ENCODE measurements at places on chromosomes 2 and 18. TPM values are rescaled to one million over a fixed set of nuclear protein-coding genes. Genes with fewer than 3 reads are reported as not detected.

The ASAP2 gene
- total RNA-seq, result 79.2 TPM

- no peak for DNase-seq
- no peaks in the 10 kb centered on the region for H3K4me1 ChIP-seq
- H3K27ac ChIP-seq, result no peak overlapping the region
Observed at GRCh38 chr2:130951018-130951417, 114.3 kb downstream of the ARHGEF4 start.

DNA sequence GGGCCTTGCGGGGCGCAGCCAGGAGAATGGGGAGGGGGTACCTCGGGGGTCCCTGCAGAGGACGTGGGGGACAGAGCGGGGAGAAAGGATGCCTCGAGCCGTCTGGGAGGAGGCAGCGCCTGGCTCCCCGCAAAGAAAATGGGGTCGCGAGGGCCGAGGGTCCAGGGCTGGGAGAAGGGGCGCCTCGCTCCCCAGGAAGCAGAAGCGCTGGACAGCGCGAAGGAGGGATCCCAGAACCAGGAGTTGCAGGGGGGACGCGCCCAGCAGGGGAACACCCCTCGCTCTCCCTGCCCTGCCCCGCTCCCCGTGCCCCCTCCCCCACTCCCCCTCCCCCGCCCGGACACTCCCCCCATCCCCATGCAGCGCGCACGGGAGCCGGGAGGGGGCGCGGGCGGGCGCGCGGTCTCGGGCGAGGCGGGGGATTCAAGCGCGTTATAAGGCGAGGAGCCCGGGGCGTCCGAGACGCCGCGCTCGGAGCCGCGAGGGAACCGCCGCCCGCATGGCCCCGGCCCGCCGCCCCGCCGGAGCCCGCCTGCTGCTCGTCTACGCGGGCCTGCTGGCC, at the start of gene ERFE:
Gene ERFE, plus strand, starts transcription at position 462 of the 562 bp plus-strand sequence. Its CDS starts 38 bp downstream, at position 500.
- no peaks in the 10 kb centered on the region for H3K4me1 ChIP-seq

The TTR gene
- not detected for total RNA-seq

GRCh38 chr2:236164925-236165841, 3.0 kb downstream of the GBX2 start:
- H3K27ac ChIP-seq, result no peak overlapping the region
- no peak for DNase-seq
- H3K4me1 ChIP-seq, result peaks cover 25% of the 10 kb centered on the region

- peaks cover 18% of the 10 kb centered on the region for H3K4me1 ChIP-seq
- peak; percentile 22 for DNase-seq
- no peaks in the 10 kb centered on the region for H3K36me3 ChIP-seq
- H3K4me3 ChIP-seq, result no peak overlapping the region
- H3K27ac ChIP-seq, result no peak overlapping the region
Observed at GRCh38 chr2:160063271-160063670, 856 bp upstream of the PLA2R1 start.

The ILKAP gene
- 47.5 TPM for total RNA-seq

- H3K36me3 ChIP-seq, result no peaks in the 10 kb centered on the region
- H3K4me3 ChIP-seq, result no peak overlapping the region
- H3K4me1 ChIP-seq, result peaks cover 14% of the 10 kb centered on the region
Observed at GRCh38 chr2:171083451-171083850, 77.2 kb downstream of the TLK1 start.

DNA sequence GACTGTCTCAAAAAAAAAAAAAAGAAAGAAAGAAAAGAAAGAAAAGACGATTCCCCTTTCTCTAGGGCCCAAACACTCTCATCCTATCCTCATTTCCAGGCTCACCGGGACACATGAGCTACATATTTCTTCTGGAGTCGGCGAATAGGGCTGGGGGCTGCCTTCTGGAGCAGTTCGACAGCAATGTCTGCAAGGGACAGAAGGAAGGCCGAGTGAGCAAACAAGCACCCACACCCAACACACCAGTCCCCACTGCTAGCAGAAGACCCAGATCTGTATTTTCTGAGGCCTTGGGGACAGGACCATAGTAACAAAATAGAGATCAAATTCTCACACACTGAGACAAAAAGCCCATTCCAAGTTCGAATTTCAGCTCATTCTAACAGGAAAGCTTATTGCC, 1.2 kb downstream of the CNPPD1 start:
- H3K4me3 ChIP-seq, result no peak overlapping the region
- peaks cover 18% of the 10 kb centered on the region for H3K4me1 ChIP-seq
- no peak overlapping the region for H3K27ac ChIP-seq
- H3K27me3 ChIP-seq, result no peaks in the 10 kb centered on the region
- peaks cover 22% of the 10 kb centered on the region for H3K36me3 ChIP-seq

The UPP2 gene
- not detected for total RNA-seq

DNA sequence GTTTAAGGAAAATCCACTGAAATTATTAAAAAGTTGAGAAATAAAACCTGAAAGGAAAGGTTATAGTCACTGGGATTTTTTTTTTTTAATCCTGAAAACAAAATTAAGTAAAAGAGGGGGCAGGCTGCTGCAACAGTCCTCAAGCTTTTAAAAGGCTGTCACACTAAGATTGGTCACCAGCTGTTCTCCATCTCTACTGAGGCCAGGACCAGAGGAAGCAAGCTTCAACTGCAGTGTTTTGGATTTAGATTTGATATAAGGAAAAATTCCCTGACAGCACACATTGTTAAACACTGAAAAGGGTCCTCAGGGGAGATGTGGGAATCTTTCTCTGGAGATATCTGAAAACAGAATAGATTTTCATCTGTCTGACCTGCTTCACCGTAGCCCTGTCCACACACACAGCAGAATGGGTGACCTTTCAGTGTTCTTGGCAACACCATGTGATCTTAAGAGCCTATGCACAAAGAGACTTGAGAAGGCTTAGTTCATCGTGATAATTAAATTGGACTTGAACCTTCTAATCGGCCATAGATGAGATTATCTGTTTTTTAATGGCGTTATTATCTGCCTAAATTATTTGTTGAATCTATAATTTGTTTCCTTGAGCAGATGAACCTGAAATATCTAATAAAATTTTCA, 132.0 kb upstream of the BOD1L2 start:
- no peaks in the 10 kb centered on the region for H3K27me3 ChIP-seq
- DNase-seq, result no peak
- H3K4me3 ChIP-seq, result no peak overlapping the region
- H3K4me1 ChIP-seq, result no peaks in the 10 kb centered on the region
- no peaks in the 10 kb centered on the region for H3K36me3 ChIP-seq
- no peak overlapping the region for H3K27ac ChIP-seq

- H3K4me1 ChIP-seq, result peaks cover 11% of the 10 kb centered on the region
- no peaks in the 10 kb centered on the region for H3K27me3 ChIP-seq
- peak overlapping the region; percentile 64 for H3K4me3 ChIP-seq
- H3K27ac ChIP-seq, result peak overlapping the region; percentile 51
- DNase-seq, result peak; percentile 6
- peaks cover 4% of the 10 kb centered on the region for H3K36me3 ChIP-seq
Observed at GRCh38 chr18:54357082-54357659, 487 bp downstream of the STARD6 start.

- no peak for DNase-seq
- H3K4me1 ChIP-seq, result no peaks in the 10 kb centered on the region
- no peaks in the 10 kb centered on the region for H3K36me3 ChIP-seq
- no peaks in the 10 kb centered on the region for H3K27me3 ChIP-seq
- no peak overlapping the region for H3K27ac ChIP-seq
Observed at GRCh38 chr2:70724366-70724765, 43.6 kb downstream of the ADD2 start.

- H3K27me3 ChIP-seq, result no peaks in the 10 kb centered on the region
- no peak overlapping the region for H3K4me3 ChIP-seq
- no peak for DNase-seq
- no peaks in the 10 kb centered on the region for H3K36me3 ChIP-seq
- H3K4me1 ChIP-seq, result no peaks in the 10 kb centered on the region
Observed at GRCh38 chr2:228466851-228467250, 285.4 kb upstream of the SPHKAP start.

The COLEC11 gene
- not detected for total RNA-seq

- DNase-seq, result no peak
- no peaks in the 10 kb centered on the region for H3K36me3 ChIP-seq
- H3K4me3 ChIP-seq, result no peak overlapping the region
- H3K27ac ChIP-seq, result no peak overlapping the region
- H3K27me3 ChIP-seq, result no peaks in the 10 kb centered on the region
- no peaks in the 10 kb centered on the region for H3K4me1 ChIP-seq
Observed at GRCh38 chr2:49585921-49586320, 431.6 kb upstream of the FSHR start.

The SPC25 gene
- 20.5 TPM for total RNA-seq

The CELF4 gene
- total RNA-seq, result not detected

DNA sequence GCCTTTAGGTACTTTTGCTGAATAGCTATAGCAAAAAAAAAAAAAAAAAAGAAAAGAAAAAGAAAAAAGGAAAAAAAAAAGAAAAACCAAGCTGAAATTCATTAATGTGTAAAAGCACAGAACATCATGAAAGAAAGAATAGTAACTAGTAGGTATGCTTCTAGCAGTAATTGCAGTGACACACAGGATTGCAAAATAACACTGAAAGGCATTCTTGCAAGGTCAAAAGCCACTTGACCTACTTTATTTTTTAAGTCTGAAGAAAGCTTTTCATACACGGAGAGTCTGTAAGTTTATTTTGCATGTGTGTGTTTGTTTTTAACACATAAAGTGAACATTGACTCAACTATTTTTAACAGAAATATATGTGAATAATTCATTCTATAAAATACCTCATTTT, 54.4 kb downstream of the DOK6 start:
- no peak overlapping the region for H3K4me3 ChIP-seq
- no peak overlapping the region for H3K27ac ChIP-seq
- H3K27me3 ChIP-seq, result no peaks in the 10 kb centered on the region
- no peaks in the 10 kb centered on the region for H3K4me1 ChIP-seq

DNA sequence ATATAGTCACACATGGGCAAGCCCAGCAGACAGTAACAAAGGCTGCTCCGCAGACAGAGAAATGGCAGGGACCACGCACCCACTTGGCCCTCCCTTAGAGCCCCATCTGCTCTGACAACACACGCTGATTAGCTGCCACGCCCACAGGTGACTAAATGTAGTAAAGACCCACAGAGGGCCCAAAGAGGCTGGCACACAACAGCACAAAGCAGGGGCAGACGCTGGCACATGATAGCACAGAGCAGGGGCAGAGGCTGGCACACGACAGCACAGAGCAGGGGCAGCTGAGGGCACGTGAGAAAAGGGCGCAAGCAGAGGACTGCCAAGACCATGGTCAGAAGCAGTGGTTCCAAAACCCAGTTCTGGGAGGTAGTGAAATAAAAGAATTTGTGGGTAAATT, 10.6 kb downstream of the AFG3L2 start:
- H3K4me3 ChIP-seq, result no peak overlapping the region
- no peak overlapping the region for H3K27ac ChIP-seq
- no peaks in the 10 kb centered on the region for H3K27me3 ChIP-seq

DNA sequence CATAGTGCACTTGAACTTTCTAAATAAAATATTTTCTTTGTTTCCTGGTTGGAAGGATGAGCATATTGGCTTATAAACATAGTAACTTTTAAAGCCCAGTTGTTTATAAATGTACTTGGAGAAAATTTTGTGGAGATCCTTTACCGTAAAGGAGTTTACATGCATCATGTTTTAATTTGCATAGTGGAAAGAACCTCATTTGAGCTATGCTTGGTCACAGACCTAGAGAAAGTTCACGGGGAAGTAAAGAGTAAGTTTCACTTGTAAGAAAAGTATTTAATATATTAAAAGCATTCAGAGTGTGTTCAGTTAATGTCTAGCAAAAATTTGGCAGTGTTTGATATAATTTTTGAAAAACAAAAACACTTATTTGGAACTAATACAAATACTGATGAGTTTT, 45.3 kb downstream of the PIKFYVE start:
- no peaks in the 10 kb centered on the region for H3K27me3 ChIP-seq
- no peak overlapping the region for H3K4me3 ChIP-seq
- no peak for DNase-seq
- H3K36me3 ChIP-seq, result peaks cover 5% of the 10 kb centered on the region
- H3K4me1 ChIP-seq, result no peaks in the 10 kb centered on the region

DNA sequence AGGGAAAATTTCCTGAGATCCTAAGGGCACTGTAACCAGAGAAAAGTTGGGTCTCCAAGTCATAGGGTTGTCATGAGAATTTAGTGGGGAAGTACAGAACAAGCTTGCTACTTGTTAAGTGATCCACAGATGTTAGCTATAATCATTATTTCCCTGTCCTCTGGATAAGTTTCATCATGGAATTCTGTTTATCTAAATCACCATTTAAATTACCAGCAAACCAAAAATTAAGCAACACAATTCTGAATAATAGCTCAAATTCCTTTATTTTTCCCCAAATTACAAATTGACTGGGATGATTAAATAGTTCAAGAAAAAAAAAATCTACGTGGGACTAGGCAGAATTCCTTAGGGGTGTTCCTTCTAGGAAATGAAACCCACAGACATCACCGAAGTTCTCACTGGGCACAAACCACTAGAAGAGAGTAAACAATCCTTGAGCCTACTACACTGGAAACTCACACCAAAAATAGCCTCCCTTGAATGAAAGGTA, 159.5 kb downstream of the COL6A3 start:
- peaks cover 5% of the 10 kb centered on the region for H3K27me3 ChIP-seq
- no peak overlapping the region for H3K4me3 ChIP-seq
- no peak for DNase-seq
- H3K4me1 ChIP-seq, result peaks cover 19% of the 10 kb centered on the region
- H3K36me3 ChIP-seq, result no peaks in the 10 kb centered on the region

GRCh38 chr18:77708826-77709506, 459.3 kb downstream of the GALR1 start:
- H3K4me1 ChIP-seq, result no peaks in the 10 kb centered on the region
- H3K36me3 ChIP-seq, result no peaks in the 10 kb centered on the region
- no peak overlapping the region for H3K27ac ChIP-seq
- no peak overlapping the region for H3K4me3 ChIP-seq

The MAP4K3 gene
- total RNA-seq, result 46.2 TPM

The DAW1 gene
- 2.0 TPM for total RNA-seq

- H3K4me3 ChIP-seq, result no peak overlapping the region
- H3K27me3 ChIP-seq, result no peaks in the 10 kb centered on the region
- no peak for DNase-seq
- no peaks in the 10 kb centered on the region for H3K36me3 ChIP-seq
- no peaks in the 10 kb centered on the region for H3K4me1 ChIP-seq
Observed at GRCh38 chr18:58808349-58808748, 56.3 kb upstream of the ZNF532 start.

The HTR2B gene
- total RNA-seq, result 0.55 TPM

DNA sequence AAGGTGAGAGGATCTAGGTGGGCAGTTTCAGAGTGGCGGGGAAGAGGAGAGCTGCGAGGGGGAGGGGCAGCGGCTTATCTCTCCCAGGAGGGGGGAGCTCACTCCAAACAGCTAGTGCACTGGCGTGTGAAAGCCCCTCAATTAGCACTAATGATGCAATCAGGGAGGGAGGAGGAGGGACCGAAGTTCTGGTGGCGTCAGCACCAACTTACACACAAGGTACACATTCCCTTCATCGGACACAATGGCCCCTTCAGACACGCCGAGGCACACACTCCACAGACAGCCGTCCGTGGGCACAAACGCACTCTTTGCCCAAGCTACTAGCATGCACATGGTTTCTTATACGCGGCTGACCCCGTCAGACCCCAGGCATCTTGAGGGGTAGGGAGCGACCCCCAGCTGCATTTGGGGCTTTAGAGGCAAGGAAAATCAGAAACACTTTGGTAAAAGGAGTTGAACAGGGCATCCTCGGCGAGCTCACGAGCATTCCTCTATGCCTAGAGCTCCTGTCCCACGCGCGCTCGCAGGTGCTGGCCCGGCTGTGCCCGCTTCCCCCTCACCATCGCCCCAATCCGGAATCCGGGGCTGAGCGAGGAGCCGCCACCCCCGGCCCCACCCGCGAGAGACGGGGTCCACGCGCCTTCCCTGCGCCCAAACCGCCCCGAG, 868 bp upstream of the PKDCC start:
- peak; percentile 20 for DNase-seq
- no peaks in the 10 kb centered on the region for H3K36me3 ChIP-seq
- H3K4me3 ChIP-seq, result peak overlapping the region; percentile 42
- peaks cover 9% of the 10 kb centered on the region for H3K4me1 ChIP-seq
- peaks cover 21% of the 10 kb centered on the region for H3K27me3 ChIP-seq
